ENCODE measurements at places on chromosomes 12 and 14.

GRCh38 chr12:123384318-123384993 lies 524 bp downstream of the KMT5A start:
- DNase-seq = peak; percentile 35

GRCh38 chr14:103552011-103552845 lies 10.2 kb downstream of the BAG5 start:
- DNase-seq = no peak

- DNase-seq = no peak
These were observed 10.9 kb downstream of the PPM1H start for GRCh38 chr12:62924084-62924483.

DNA sequence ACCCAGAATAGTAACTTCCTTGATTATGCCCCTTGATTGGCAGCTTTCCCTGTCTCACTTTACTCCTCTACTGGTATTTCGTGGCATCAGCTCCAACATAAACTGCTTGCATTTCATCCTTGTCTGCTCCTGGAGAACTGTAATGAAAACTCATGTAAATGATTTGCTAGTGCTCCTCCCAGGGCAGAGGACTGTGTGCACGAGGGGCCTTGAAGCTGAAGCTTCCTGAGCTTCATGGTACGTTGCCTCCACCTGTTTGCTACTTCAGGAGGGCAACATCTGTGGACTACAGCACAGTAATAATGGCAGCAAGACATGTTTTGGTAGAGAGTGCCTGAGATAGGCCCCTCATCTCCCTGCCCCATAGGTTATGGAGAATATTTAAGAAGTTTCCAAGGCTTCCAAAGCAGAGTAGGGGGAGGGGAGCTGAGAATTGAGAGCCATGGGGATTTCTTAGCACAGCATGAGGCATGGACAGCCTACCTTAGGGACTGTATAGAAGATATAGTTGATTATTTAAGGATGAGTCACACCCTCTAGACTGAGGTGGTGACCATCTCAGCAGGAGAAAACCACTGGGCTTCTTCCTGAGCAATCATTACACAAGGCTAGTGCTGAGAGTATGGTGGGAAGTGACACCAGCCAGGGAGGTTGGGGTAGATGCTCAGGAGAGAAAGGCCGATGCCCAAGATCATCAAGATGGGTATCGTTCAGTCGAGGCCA lies 29.5 kb downstream of the CCDC198 start:
- DNase-seq = no peak

DNA sequence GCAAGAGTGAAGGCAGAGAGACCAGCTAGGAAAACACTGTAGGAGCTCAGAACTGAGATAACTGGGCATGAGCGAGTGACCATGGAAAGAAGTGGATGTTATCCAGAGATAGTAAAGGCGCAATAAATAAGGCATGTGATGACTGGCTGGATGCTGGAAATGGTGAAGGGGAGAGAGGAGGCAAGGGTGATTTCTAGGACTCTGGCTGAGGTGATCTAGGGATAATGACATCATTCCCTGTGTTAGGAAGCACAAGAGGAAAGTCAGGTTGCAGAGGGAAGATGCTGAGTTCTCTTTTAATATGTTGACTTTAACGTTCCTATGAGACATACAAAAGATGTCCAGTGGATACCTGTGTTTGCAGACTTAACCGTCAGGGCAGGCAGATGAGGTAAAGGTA lies 78.7 kb downstream of the C12orf56 start:
- DNase-seq = no peak

DNA sequence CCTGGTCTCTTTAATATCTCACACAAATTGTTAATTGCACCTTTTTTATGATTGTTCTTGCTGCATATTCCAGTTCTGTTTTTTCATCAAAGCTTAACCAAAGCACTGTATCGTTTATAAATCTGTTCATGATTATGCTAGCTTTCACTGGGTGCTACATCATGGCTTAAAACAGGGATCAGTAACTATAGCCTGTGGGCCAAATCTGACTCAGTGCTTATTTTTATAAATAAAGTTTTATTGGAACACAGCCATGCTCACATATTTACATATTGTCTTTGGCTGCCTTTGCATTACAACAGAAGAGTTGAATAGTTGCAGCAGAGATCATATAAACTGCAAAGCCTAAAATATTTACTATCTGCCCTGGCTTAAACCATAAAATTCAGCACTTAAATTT lies 183.4 kb upstream of the NRXN3 start:
- DNase-seq = no peak

GRCh38 chr14:99516871-99517642 lies 35.8 kb downstream of the CCNK start:
- DNase-seq = peak; percentile 1

- DNase-seq = no peak
These were observed 96.2 kb downstream of the FIGNL2 start for GRCh38 chr12:51752234-51752889.

GRCh38 chr12:19794116-19794515 lies 354.8 kb downstream of the AEBP2 start:
- peak; percentile 20 for DNase-seq

All from retina (tissue), 1 donor.